ENCODE measurements at places on chromosomes 11 and 22.

- no peak for DNase-seq
These were observed 14.1 kb upstream of the NUP50 start for GRCh38 chr22:45149671-45150070.

DNA sequence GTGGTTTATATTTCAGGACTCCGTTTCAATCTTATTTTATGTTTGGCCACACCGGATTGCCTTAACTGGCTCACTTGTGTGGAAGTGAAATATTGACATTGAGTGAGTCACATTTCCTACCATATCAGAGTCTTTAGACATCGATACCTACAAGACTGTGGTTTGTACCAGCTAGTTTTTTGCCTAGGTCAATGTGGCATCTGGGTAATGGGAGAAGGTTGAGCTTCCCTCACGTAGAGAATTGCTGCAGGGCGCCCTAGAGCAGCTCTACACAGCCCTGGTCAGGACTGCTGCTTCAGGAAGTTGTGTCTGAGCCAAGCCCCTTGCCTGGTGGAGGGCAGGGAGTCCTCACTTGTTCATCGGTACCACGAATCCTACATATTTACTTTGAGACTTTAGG, 1.6 kb downstream of the GRAMD1B start:
- no peak for DNase-seq

- DNase-seq: no peak
These were observed 19.7 kb upstream of the APOL3 start for GRCh38 chr22:36180038-36180880.

DNA sequence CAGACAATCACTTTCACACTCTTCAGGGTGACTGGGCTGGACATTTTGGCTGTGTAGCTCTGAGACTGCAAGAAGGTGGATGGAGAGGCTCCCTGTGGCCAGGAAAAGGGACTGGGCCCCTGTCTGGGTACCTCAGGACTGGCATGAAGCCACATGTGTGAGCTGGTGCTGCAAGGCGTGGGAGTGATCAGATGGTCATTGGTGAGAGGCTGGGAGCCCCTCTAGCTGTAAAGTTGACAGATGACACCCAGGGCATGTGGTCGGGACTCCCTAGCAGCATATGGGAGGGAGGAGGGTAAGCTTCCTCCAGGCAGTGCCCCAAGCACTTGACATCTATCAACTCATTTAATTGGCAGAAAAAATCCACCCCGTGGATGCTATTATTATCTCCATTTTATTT, 18.9 kb upstream of the CABP2 start:
- DNase-seq: no peak

DNA sequence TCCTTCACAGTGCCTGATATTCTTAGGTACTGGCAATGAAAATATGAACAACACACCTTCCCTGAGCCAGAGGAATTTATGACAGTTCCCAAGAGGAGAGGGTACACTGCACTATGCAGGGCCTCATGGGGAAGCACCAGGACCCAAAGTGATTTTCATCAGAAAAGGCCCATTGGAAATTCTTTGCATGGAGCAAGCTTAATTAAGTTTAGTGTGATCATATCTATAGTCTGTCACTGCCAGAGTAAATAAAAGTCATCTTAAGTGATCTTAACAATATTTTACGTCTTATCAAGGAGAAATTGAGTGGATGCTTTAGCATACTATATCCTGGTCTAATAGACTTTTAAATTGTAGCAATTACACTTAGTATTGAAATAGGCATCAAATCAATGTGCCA, 86.5 kb downstream of the ACER3 start:
- DNase-seq: no peak

- no peak for DNase-seq
These were observed at the start of gene TMA7B for GRCh38 chr22:39959640-39960447. TSS of gene TMA7B (plus strand) at chr22:39960397. CDS start at chr22:39964375, 3,978 bp downstream.

GRCh38 chr11:68657021-68657780, 27.1 kb upstream of the GAL start:
- no peak for DNase-seq

GRCh38 chr11:20388096-20389055, 860 bp downstream of the PRMT3 start:
- no peak for DNase-seq

- DNase-seq: no peak
These were observed 1.3 kb downstream of the FAM181B start for GRCh38 chr11:82732348-82732733.

- DNase-seq: no peak
These were observed 357.8 kb upstream of the LARGE1 start for GRCh38 chr22:34278121-34278520.

GRCh38 chr11:35324981-35325380, 94.4 kb downstream of the SLC1A2 start:
- DNase-seq: no peak

GRCh38 chr11:8069771-8070170, 11.2 kb upstream of the TUB start:
- DNase-seq: no peak

DNA sequence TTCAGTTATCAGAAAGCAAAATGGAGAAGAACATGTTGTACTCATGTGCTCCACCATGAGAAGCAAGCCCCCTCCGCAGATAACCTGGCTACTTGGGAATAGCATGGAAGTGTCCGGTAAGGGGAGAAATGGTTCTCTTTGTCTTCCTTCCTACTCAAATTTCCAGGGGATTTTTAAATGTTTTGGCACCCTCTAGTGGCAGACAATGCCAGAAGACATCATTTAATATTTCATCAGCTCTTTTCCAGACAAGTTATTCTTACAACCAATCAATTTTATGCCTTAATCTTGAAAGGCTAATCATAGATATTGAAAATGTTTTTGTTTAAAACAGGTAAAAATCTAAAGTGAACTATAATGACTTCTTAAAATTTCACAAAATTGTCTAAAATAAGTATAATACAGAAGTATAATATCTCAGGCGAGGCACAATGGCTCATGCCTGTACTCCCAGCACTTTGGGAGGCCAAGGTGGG, 15.7 kb downstream of the CRTAM start:
- DNase-seq: peak; percentile 18

DNA sequence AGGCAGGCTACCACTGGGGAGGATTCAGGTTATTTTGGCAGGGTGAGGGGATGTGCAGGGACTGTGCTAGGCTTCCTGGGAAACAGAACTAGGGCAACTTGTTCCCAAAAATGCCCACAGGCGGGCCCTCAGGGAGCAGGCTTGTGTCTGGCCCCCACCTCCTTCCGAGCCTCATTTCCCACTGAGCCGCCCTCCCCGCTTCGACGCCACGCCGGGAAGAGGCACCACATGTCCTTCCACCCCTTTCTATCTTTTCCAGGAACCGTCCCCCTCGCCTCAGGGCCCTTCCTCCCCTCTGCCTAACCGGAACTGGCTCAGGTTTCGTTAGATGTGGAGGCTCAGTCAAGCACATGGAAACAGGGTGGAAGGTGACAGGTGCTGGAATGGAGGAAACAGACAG, 9.4 kb upstream of the CHADL start:
- no peak for DNase-seq

GRCh38 chr11:13210424-13210823, 67.2 kb upstream of the BMAL1 start:
- DNase-seq: no peak

GRCh38 chr11:86211619-86212018, 32.9 kb upstream of the EED start:
- DNase-seq: no peak

DNA sequence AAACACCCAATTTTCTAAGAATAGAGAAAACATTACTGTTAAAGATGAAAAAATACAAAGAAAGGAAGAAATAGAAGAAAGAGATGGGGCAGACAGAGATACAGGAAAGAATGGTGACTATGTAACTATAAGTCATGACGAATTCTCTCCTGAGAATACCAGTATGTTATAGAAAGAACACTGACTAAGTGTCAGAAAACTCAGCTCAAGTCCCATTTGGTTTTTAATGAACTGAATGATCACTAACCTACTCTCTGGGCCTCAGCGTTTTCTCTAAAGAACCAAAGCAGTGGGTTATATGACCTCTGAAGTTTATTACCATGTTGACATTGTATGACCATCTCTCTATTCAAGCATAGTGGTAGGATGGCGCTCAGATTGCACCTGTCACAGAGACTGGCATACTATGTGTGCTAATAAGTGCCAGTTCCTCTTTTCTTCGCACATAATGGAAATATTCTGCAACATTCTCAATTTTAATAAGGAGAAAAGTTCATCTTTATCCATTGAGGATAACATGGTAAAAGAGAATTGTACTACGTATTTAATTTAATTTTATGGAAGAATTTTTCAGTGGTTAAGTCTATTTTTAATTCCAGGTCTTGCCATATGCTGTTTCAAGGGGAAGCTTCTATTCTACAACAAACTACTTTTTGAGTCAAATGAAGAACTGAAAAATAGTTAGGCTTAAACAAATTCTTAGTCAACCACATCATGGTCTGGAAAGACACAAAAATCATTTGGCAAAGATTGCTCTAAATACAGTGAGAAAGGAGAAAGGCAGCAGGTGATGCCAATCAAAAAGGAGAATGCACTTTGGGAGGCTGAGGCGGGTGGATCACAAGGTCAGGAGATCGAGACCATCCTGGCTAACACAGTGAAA, 25.0 kb upstream of the EED start:
- DNase-seq: no peak

GRCh38 chr11:97746818-97747217, 1273.9 kb upstream of the CNTN5 start:
- no peak for DNase-seq

- DNase-seq: no peak
These were observed 124.8 kb upstream of the NECTIN1 start for GRCh38 chr11:119853581-119854360.

DNA sequence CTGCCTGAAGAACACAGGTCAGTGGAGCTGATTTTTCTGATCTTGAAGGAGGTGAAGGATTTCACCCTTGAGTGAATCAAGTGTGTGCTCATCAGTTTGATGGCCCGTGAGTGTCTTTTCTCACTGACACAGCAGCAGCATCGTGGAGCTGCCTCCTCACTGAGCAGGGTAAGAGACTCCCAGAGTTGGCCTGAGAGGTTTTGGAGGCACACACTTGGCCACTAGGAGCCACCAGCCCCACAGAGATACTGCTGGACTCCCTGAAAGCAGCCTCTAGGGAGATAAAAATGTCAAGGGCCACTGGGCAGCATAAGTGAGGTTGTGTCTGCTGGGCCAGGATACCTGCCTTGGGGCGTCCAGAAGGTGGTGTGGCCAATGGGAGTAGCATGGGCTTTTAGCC, 245.4 kb downstream of the GRIK4 start:
- DNase-seq: no peak

Measured in NCI-H1417 treated with DMSO at 0.1 percent for 48 hours (cell line).